ENCODE measurements at places on chromosomes 3 and 15.

- no peak for DNase-seq
Measured at GRCh38 chr3:43185274-43185982, 79.5 kb upstream of the POMGNT2 start.

- DNase-seq: peak; percentile 41
Measured at GRCh38 chr3:182682263-182683241, 110.8 kb upstream of the ATP11B start.

- DNase-seq: no peak
Measured at GRCh38 chr15:59555696-59556095, 55.9 kb upstream of the GCNT3 start.

DNA sequence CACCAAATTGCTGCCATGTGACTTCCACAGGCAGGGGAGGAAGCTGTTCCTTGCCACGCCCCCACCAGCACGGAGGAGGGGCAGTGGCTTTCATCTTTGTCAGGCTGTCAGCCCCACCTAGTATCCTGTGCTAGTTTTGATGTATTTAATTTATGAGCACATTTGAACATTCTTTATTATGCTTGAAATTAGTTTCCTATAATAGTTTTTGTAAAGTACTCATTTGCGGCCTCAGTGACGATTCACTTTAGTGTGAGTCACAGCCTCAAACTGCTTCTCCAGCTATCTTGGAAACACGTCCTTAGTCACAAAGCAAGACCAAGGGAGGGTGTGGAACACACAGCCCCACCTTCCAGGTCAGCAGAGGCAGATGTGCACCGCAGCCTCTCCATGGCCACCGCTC, 239.9 kb upstream of the ATP10A start:
- no peak for DNase-seq

GRCh38 chr15:42056934-42057798, 36.3 kb upstream of the PLA2G4E start:
- peak; percentile 39 for DNase-seq

DNA sequence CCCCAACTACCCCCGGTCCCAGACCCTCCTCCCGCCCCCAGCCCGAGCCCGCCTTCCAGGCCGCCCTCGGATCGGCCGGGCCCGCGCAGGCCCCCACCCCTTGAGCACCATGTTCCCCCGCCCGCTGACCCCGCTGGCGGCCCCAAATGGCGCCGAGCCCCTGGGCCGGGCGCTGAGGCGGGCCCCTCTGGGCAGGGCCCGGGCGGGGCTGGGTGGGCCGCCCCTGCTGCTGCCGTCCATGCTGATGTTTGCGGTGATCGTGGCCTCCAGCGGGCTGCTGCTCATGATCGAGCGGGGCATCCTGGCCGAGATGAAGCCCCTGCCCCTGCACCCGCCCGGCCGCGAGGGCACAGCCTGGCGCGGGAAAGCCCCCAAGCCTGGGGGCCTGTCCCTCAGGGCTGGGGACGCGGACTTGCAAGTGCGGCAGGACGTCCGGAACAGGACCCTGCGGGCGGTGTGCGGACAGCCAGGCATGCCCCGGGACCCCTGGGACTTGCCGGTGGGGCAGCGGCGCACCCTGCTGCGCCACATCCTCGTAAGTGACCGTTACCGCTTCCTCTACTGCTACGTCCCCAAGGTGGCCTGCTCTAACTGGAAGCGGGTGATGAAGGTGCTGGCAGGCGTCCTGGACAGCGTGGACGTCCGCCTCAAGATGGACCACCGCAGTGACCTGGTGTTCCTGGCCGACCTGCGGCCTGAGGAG, 472 bp downstream of the CHST14 start:
- DNase-seq: peak; percentile 43

- DNase-seq: no peak
Measured at GRCh38 chr3:157718800-157719199, 215.6 kb upstream of the VEPH1 start.

- no peak for DNase-seq
Measured at GRCh38 chr3:135694142-135694541, 271.4 kb upstream of the PPP2R3A start.

DNA sequence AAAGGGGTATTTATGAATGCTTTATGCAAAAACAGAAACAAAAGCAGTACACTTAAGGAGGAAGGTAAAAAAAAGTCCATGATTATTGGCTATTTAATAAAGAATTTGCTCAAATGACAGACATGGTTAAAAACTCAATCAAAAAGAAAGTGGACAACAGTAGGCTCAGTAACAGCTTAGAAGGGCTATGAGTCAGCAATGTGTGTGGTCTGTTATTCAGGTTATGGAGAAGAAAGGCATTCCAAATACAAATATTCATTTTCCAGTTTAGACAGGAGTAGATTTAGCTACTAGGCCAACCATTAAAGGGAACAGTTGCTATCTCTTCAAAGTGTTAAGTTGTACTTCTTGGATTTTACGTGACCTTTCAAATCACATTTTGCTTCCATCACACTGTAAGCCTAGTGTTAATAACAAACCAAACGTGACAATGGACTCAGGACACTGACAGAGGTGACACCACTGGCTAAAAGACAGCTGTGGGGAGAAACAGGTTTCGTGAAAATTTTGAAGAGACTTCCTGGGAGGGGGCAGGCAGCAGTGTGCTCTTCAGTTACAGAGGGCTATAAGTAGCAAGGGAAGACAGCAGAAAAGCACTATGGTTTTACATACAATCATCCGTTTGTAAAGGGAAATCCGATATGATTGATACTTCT, 41.7 kb upstream of the MYO5C start:
- DNase-seq: no peak

GRCh38 chr3:191502583-191502982, 41.6 kb downstream of the PYDC2 start:
- DNase-seq: no peak

GRCh38 chr15:35810007-35810406, 264.0 kb upstream of the DPH6 start:
- DNase-seq: no peak

- no peak for DNase-seq
Measured at GRCh38 chr15:34241376-34242330, 16.8 kb downstream of the EMC4 start.

GRCh38 chr15:39593656-39594445, 13.0 kb downstream of the THBS1 start:
- DNase-seq: no peak

DNA sequence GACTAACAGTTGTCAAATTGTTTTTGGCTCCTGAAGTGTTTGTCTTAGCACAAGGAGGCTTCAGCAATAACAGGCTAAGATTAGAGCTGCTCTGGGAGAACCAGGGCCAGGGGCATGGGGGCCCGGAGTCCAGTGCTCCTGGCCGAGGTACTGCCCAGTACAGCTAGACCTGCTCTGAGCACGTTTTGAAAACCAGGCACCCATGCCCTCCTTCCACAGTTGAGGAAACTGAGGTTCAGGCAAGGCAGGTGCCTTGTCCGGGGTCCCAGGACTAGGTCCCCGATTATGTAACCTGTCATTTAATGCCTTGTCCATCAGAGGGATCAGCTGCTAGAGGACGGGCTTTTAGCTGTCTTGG, 19.2 kb downstream of the KBTBD13 start:
- DNase-seq: no peak

GRCh38 chr3:16923112-16923511, 38.4 kb downstream of the PLCL2 start:
- no peak for DNase-seq

- no peak for DNase-seq
Measured at GRCh38 chr15:54033869-54034458, 55.7 kb downstream of the UNC13C start.

DNA sequence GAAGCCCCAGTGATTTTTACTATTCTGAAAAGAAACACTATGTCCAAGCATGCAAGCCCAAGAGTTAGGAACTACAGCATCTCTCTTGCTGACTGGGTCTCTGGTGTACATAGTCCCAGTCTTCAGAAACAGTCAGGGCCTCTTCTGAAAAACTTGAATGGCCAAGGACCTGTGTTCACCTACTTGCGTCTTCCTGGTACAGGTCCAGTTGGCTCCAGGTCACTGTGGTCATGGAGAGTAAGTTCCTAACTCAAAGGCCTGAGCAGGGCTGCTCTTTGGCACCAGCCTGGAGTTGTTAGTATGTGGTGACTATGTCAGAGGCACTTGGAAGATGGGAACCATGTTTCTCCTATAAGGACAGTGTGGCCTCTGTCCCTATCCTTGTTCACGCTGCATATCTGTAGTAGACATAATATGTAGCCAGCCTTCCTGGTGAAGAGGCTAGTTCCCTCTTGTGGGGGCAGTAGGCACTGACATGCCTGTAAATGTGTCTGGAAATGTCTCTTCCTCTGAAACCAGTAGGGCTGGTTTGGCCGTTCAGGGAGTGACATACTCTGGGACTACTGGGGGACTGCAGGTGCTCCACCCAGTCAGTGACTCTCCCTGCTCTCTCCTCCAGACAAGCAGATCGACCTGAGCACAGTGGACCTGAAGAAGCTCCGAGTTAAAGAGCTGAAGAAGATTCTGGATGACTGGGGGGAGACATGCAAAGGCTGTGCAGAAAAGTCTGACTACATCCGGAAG, 2.6 kb upstream of the RBM15B start:
- no peak for DNase-seq

DNA sequence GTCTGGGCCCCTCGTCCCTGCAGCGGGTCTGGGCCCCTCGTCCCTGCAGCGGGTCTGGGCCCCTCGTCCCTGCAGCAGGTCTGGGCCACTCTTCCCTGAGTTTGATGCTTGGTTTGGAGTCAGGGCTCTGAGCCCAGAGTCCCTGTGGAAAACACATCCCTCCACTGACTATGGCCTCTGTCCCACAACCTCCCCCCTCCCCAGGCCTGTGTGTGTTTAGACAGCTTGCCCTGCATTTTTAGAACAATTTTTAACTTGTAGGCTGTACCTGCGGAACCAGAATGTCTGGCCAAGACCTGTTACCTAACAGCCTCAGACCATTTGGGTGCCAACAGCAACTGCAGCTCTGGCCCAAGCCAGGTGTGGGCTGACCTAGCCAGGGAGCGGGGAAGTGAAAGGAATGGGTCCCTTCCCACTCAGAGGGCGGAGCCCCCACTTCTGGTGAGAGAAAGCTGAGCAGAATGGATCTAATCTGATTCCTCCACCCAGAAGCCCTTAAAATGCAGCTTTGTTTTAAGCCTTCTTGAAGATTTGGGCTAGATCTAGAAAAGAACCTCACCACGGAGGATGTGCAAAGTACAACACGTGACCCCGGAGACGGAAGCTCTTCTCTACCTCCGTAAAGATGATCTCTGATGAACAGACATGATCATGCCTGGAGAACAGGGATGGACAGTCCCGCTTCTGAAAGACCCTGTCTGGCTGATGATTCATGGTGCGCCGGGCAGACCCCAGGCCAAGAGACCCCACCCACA, 60.5 kb upstream of the TFRC start:
- DNase-seq: no peak

- no peak for DNase-seq
Measured at GRCh38 chr15:27058939-27059338, 88.0 kb downstream of the GABRG3 start.

GRCh38 chr15:38755718-38756117, 191.1 kb upstream of the RASGRP1 start:
- no peak for DNase-seq

DNA sequence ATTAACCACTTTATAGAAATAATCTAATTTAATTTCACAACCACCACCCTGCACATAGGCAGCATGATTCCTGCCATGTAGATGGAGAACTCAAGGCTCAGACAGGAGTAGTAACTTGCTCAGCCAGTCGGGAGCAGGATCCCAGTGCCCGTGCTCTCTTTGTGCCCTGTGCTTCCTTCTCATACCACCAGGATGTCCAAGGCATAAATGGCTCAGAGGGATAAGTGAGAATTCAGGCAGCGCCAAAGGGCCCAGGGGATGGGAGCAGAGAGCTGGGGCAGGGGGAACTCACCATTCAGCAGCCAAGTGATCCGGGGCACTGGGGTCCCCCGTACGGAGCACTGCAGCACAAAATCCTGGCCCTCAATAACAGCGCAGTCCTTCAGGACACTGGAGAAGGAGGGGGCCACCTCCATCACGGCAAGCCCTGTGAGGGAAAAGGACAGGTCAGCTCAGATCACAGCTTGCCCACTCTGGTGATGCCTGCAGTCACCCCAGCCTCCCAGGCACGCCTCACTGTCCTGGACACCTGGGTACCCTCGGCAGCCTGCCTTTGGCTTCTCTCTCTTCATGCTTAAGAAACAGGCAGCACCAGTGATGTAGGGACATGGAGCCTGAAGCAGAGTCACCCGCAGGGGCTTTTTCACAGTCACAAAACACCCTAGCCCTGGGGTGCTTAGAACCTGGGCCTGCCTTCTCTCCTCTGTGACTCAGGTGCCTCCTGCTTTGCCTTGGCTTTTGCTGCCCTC, 141.0 kb upstream of the HACD2 start:
- DNase-seq: no peak

DNA sequence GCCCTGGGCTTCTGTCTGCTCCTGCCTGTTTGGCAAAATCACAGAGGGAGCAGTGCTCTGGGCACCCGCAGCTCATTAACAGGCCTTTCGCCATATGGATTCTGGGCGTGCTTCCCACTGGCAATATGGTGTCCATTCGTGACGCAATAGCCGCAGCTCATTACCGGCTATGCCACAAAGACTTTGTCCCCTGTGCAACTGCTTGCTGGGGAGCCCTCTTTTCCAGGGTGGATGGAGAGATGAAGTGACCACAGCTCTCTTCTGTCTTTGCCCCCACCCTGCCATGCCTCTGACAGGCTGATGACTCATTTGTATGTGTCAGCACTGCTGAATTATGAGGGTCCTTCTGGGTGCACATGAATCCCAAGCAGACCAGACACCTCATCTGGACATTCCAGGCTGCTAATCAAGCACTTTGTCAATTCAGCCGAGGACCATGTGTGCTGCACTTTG, 214.3 kb upstream of the FEZF2 start:
- no peak for DNase-seq

GRCh38 chr15:74428442-74428787, 5.3 kb downstream of the SEMA7A start:
- no peak for DNase-seq

DNA sequence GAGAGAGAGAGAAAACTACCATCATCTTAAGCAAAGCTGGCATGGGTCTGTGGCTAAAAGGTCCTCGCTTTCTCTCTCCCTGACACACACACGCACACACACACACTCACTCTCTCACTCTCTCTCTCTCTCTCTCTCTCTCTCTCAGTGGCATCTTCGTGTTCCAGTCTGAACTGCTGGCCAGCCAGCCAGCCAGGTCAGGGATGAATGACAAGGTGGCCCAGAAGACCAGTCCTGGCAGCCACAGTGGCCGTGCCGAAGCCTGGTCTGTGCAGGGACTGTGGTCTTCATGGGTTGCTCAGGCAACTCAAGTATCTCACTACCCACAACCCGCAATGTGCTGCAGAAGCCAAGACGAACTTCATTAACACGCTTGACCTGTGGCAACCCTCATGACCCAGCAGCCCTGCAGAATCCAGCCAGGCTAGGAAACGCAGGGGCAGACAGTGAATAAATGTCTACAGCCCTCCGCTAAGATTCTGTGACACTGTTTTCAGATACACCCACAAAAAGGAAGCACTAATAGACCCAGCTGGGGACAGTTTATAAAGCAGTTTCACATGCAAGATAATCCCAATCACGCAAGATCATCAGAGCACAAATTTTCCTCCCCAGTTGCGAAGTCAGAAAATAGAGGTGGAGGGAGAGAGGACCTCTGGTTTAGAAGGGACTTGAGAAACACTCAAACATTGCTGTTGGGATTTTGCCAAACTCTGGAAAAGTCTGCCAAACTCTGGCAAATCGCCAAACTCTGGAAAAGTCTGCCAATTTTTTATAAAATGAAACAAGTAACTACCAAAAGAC, 66.4 kb downstream of the XXYLT1 start:
- no peak for DNase-seq

- DNase-seq: no peak
Measured at GRCh38 chr3:161349529-161350312, 21.6 kb downstream of the SPTSSB start.

Data from hypothalamus (tissue), 51 donors.